Stimulated activated CD4-positive, alpha-beta T cell treated with anti-CD3 and anti-CD28 coated beads, Interleukin-1b, Interleukin-23, amount 100 ng/mL, for 1 hour (primary cell): ENCODE measurements at places on chromosomes 1 and 21.

DNA sequence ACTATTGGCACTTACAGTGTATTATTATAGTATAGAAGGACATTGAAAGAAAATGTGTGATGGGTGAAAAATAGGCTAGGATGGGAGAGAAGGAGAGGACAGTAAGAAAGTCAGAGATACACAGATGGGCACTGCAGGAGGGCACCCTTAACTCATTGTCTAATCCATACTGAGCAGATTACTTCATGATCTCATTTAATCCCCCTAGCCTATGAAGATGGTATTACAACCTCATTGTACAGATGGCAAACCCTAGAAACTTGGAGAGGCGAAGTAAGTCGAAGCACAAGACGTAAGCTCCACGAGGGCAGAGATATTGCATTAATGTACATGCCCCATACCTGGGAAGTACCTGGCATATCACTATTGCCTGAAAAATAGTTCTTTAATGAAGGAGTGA lies 346.9 kb upstream of the DAB1 start:
- no peak for DNase-seq

DNA sequence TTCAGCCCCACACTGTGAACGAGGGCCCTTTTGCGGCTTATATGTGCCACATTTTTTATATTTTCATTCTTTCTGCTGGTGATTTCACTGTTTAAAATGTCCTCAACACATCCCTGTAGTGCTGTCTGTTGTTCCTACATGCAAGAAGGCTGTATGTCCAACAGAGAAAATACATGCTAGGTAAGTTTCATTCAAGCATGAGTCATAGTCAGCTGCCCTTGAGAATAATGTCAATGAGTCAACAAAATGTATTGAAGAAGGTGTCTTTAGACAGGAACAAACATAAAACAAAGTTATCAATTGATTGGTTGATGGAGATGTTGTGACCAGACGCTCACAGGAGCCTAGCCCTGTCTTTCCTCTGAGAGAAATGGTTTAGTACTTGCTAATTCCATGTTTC lies 553.4 kb downstream of the PLPP3 start:
- DNase-seq: no peak

GRCh38 chr1:246417152-246417812 lies 89.8 kb downstream of the SMYD3 start:
- DNase-seq: no peak

- no peak for DNase-seq
These were observed 167.4 kb upstream of the COL11A1 start for GRCh38 chr1:103275725-103276124.

GRCh38 chr1:225896937-225897549 lies 8.1 kb upstream of the LEFTY1 start:
- no peak for DNase-seq

- DNase-seq: no peak
These were observed 37.3 kb downstream of the HSD3B1 start for GRCh38 chr1:119544165-119544762.

GRCh38 chr1:204705888-204706837 lies 20.6 kb upstream of the LRRN2 start:
- DNase-seq: no peak

GRCh38 chr1:182568647-182569284 lies 20.3 kb downstream of the RNASEL start:
- no peak for DNase-seq

DNA sequence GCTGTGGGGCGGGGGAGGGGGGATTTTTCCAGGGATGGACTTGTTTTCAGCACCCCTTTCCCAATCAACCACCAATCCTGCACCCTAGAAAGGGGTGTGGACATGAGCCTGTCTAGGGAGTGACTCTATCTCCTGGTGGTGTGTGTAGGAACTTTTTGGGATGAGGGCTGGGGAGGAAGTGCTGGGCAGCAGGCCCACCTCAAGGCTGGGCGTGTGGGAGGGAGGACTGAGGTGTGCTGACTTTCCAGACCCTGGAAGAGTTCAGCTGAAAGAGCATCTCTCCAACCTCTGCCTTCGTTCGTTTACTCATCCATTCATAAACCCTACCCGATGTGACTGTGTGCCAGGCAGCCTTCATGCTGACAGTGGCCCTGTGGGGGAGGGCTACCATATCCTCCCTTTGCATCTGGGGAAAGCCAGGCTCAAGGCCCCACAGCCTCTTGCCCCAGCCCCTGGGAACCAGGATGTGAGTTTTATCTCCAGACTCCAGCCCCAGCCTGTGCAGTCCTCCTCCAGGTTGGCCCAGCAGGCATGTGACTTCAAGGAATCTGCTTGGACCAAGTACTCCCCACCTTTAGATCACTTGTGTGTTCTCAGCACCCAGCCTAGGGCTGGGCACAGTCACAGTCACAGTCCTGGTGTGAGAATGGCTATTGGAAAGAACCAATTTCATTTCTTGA lies 6.7 kb downstream of the KNCN start:
- no peak for DNase-seq

GRCh38 chr1:162171111-162171510 lies 101.6 kb downstream of the NOS1AP start:
- no peak for DNase-seq

DNA sequence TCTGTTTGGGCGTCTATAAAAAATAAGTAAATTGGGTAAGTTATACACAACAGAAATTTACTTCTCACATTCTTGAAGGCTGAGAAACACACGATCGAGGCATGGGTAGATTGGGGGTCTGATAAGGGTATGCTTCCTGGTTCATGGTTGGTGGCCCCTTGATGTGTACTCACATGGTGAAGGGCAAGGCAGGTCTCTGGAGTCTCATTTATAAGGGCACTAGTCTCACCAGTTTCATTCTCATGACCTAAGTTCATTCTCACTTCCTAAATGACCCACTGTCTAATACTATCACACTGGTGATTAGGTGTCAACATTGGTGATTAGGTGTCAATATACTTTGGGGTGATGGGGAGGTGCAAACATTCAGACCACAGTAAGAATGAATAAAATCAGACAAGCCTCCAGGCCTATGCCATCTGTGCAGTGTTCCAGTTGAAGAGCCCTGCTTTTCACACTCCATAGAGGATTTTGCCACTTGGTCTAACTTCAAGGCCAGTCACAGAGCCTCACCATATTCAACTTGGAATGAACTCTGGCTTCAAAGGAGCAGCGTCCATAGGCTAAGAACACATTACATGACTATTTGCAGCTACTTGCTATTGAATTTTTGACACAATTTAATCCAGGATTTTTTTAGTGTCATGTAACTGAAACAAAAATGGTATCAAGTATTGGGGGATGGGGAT lies 2.5 kb upstream of the GBP4 start:
- DNase-seq: no peak

GRCh38 chr1:44645476-44646244 lies 28.6 kb downstream of the TMEM53 start:
- DNase-seq: no peak

GRCh38 chr1:226061841-226062557 lies 517 bp upstream of the H3-3A start:
- no peak for DNase-seq

DNA sequence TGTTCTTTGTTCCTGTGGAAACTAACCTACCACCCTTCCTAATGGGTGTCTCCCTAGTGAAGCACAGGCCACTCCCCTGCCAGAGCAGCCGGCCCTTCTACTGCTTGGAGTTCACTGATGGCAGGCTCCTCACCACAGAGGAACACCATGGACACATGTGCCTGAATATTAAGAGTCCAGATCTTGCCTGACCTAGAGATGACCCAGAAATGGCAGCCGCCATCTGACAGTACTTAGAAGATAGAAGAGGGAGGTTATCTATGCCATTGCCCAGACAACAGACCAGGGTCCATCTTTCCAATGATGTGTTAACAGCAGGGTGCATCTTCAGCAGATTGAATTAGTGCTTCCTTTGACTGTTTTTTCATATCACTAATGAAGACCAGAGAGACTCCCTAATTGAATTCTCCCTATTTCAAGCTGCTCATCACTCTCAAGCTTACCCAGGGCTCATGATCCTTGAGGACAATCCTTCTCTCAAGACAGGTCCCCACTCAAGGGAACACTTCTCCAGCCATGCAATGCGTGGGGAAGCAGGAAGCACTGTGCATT lies 59.8 kb downstream of the PLEKHA6 start:
- no peak for DNase-seq

- DNase-seq: no peak
These were observed 4.3 kb downstream of the AMPD1 start for GRCh38 chr1:114691061-114691460.

DNA sequence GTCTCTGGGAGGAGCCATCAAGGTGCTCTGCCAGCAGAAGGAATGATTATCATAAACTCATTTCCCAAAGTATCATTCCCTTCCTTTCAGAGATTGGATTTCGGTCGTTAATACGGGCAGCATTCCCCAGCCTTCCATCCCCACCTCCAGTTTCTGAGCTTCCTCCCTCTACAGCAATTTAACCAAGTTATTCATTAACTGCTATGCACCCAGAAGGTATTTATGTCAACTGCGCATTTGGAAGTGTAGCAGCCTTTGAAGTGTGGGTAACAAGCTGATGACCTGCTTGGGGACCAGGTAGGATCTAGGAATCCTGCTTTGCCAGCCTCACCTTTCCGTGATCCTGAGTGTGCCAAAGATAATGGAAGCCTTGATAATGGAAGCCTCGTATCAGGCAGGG lies 172.4 kb upstream of the IGSF21 start:
- no peak for DNase-seq

DNA sequence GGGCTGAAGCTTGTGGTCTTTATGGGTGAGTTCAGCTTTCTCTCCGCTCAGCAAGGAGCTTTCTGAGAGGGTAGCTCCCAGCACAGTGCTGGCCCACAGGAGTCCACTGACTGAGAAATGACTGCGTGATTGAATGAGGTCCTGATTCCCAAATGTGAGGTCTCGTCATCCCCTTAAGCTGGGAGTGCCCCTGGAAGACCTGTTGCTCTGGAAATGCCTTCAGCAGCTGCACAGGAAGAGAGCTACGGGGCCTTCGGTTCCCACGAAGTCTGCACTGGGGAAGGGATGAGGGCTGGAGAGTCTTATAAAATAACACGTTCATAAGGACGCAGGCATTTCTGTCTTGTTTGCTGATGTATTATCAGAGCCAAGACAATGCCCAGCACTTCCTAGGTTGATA lies 14.0 kb downstream of the TNNT2 start:
- DNase-seq: no peak

DNA sequence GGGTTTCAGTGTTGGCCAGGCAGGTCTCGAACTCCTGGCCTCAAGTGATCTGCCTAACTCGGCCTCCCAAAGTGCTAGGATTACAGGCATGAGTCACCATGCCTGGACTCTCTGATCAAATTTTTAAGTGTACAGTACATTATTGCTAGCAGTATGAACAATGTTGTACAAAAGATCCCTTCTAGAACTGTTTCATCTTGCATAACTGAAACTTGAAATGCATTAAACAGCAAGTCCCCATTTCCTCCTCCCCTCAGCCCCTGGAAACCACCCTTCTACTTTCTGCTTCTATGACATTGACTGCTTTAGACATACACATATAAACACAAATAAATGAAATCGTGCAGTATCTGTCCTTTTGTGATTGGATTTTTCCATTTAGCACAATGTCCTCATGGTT lies 463.4 kb downstream of the PTPRC start:
- DNase-seq: no peak

GRCh38 chr1:116368241-116368640 lies 4.8 kb upstream of the ATP1A1 start:
- no peak for DNase-seq
